ENCODE measurements at places on chromosomes 3 and 15. TPM values are rescaled to one million over a fixed set of nuclear protein-coding genes. Genes with fewer than 3 reads are reported as not detected.

The ARL6IP5 gene
- 181 TPM for total RNA-seq

The CHRNA5 gene
- 3.0 TPM for total RNA-seq

The ABHD10 gene
- total RNA-seq, result 13.3 TPM

The CSPG5 gene
- 1.4 TPM for total RNA-seq

The MKRN2OS gene
- total RNA-seq, result not detected

The EOMES gene
- total RNA-seq, result not detected
